A549 treated with AZD2906 at 1 μM for 4 hours (cell line): ENCODE measurements at places on chromosomes 2 and 18. TPM values are rescaled to one million over a fixed set of nuclear protein-coding genes. Genes with fewer than 3 reads are reported as not detected.

SP9 gene
- 1.2 to 2.1 TPM (median 1.8 TPM) in 5 replicates for total RNA-seq

STON1 gene
- 0.28 to 0.42 TPM (median 0.39 TPM) in 5 replicates for total RNA-seq

CPS1 gene
- total RNA-seq, result 10.9 to 16.3 TPM (median 14.8 TPM) in 5 replicates

CNGA3 gene
- 0.02 to 0.11 TPM (median 0.03 TPM) in 4 of 5 replicates, not detected in the other for total RNA-seq

SERPINB10 gene
- not detected in 5 replicates for total RNA-seq

ANKRD62 gene
- not detected in 5 replicates for total RNA-seq

SERPINB12 gene
- not detected in 5 replicates for total RNA-seq

CCL20 gene
- 3.5 to 6.9 TPM (median 5.9 TPM) in 5 replicates for total RNA-seq

CACNB4 gene
- 0.04 to 0.14 TPM (median 0.10 TPM) in 5 replicates for total RNA-seq

IL1R1 gene
- 40.1 to 55.7 TPM (median 47.1 TPM) in 5 replicates for total RNA-seq

WDR75 gene
- 30.8 to 50.5 TPM (median 34.3 TPM) in 5 replicates for total RNA-seq

NOL4 gene
- total RNA-seq, result not detected in 5 replicates

SPDYA gene
- total RNA-seq, result 0.08 to 0.27 TPM (median 0.25 TPM) in 5 replicates

KCNG2 gene
- 0.06 TPM in 2 of 5 replicates, not detected in the others for total RNA-seq
